ENCODE measurements at places on chromosomes 3 and 15.

DNA sequence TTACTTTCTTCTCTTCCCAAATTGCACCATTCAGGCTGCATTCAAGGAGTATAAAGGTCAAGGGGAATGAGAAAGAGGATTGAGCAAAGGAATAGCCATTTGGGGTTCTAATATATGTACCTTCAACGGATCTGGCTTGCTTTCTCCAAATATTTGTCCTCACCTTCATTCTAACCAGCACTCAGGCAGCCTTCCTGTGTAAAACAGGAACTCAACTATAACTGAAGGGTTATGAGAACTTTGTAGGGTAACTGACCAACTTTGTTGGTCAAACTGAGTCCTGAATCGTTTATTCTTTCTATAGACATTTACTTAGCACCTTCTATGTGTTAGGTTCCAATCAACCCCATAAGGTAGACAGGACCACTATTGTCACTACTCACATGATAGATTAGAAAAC lies 5.1 kb upstream of the CPOX start:
- DNase-seq, result no peak

DNA sequence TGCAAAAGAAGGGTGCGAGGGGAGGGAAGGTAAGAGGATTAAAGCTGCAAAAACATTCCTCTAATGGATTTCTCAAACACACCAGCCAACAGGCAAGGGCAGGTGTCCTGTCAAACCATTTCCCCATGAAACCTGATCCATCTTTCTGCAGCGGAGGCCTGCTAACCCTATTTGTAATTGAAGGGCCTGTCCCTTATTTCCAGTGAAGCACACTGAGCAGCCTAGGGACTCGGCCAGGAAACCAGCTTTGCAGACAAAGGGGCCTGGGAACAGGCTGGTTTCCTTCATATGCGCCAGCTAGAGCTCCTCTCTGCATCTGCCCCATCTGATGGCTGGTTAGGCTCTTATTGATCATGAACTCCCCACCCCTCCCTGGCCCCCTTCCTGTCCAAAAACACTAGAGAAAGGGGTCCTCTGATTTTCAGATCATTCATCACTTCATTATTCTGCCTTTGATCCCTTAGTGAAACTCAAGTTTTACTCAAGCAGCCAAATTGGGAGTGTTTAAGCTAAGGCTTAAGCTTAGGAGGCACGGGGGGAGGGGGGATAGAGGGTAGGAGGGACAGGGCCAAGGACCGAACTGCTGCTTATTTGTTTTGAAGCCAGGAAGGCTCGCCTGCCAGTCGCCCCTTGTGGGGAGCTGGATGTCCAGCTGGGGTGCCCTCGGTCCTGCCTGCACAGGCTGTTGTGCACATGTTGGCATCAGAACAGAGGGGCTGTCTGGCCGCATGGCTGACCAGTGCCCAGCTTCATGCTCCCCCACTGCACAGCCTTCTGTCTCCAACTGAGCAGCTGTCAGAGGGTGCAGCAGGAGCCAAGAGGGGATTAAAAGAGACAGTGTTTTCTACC lies 53.1 kb downstream of the BOC start:
- DNase-seq, result no peak

DNA sequence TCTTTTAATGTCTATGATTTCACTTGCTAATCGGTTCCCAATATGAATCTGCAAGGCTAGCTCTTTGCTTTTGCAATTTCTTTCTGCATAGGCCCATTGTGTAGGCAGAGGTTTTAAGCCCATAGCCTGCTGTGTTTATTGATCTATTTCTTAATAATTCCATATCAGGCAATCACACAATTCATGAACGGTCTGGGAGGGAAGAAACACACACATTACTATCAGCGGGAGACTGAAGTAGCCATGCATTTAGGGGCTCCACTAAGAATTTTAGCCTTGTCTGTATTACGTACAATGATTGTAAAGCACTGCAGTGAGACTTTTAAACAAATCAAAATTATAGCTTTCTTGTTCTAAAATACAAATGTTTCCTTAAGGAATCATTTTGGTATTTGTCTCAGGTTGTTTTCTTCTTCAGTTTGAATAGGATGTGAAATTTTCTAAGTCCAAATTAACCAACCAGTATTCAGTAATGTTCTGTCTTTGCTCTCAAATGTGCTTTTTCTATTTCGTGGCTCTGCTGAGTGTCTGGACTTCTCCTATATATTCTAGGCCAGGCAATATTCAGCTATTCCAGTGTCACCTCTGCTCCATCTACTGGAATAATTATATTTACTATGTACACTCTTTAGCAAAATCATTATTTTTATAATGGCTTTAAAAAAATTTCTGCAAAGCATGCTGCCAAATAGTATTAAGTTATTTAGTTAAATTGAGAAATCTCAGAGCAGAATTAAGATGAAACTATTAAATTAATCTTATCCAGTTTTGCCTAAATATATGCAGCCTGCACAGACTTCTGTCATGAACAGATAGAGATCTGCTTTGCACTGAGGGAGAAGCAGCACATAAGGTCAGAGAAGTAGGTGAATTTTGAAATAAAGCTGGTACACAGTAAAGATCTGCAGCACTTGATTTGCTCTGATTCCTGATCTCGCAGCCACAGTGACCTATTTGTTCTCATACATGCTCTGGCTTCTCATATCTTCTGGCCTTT lies 103.0 kb upstream of the NAALADL2 start:
- DNase-seq, result no peak

DNA sequence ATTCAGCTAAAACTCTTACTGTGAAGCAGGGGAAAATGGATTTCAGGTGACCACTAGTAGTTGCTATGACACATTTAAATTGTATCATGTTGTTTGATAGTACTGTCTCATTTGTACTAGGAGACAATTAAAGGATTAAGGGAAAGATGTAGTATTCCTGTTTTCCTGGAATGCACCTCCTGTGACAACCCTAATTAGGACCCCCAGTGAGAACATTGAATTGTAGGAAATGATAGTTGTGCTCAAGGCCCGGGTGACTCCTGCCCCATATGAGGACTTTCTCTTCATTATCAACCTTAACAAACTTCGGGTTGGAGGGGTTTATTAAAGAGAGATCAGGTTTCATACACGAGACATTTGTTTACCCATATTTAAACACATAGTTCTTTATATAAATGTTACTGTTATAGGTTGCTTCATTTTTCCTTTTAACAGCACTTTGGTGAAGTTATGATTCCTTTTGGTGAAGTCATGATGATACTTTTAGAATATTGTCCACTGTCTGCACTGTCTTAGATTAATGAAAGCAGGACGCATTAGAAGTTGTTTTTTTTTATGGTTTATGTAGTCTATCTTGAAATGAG lies 392.6 kb upstream of the NAALADL2 start:
- no peak for DNase-seq

DNA sequence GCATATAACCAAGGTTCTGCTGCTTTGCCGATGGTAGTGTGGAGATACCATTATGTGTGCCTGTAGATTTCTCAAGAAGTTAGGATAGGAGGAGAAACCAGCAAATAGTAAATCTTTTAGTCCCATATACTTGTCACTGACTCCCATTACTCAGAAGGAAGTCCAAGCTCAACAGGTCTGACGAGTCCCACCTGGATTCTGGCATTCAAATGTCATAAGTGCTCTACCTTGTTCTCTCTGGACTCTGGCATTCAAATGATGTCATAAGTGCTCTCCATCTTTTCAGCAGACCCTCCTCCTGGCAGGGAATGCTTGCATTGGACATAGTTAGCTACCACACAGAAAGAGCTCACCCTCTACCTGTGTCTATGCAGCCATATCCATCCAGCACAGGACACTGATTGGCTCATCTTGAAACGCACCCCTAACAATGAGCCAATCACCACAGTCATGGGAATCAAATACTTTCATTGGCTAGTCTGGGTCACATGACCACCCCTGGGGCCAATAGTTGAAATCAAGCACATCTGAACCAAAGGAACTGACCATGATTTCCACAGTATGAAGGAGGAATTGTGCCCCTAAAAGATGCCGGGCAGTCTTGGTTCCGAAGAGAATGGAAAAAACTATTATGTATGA lies 205.0 kb upstream of the ADAMTS9 start:
- DNase-seq, result no peak

DNA sequence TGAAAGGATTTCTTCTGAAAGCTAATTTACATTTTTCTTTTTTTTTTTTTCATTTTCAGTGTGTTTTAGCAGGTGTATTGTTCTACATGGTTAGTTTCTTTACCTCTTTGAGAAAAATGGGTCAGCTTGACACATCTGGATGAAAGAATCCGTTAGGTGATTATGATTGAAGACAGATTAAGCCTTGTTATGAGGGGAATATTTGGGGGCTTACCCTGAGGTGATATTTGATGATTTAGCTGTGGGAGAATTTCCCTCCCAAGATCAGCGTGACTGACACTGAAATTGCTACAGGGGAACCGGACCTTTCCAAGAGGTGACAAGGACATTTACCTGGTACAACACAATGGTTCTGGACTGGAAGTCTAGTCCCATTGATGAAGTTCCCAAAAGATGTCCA lies 147.5 kb downstream of the NFKBIZ start:
- DNase-seq, result no peak
